ENCODE measurements at places on chromosomes 2 and 18. TPM values are rescaled to one million over a fixed set of nuclear protein-coding genes. Genes with fewer than 3 reads are reported as not detected.

C2orf15 gene
- total RNA-seq = 2.0 TPM

AOX1 gene
- total RNA-seq = not detected

UGT1A4 gene
- total RNA-seq = not detected

PSMD14 gene
- total RNA-seq = 38.6 TPM

KATNAL2 gene
- total RNA-seq = not detected

RAB6C gene
- not detected for total RNA-seq

PLA2R1 gene
- total RNA-seq = not detected

RTP5 gene
- total RNA-seq = 0.44 TPM

ZNF236 gene
- 26.1 TPM for total RNA-seq

HMSD gene
- total RNA-seq = not detected

EPB41L3 gene
- total RNA-seq = 0.52 TPM

HOXD13 gene
- total RNA-seq = not detected

ATP6V1C2 gene
- total RNA-seq = not detected

CCDC74B gene
- not detected for total RNA-seq

LIMS2 gene
- 10.8 TPM for total RNA-seq

TUBA4A gene
- total RNA-seq = 245 TPM

GPR35 gene
- total RNA-seq = 11.0 TPM

COL6A3 gene
- 3.4 TPM for total RNA-seq

ACKR3 gene
- total RNA-seq = 3.0 TPM

SERPINB2 gene
- not detected for total RNA-seq

SP140 gene
- total RNA-seq = 100 TPM

SGO2 gene
- total RNA-seq = 4.2 TPM

ALK gene
- total RNA-seq = not detected

ZNF892 gene
- 2.0 TPM for total RNA-seq

CAPN14 gene
- total RNA-seq = 0.20 TPM

TMEM17 gene
- total RNA-seq = not detected

TCF23 gene
- not detected for total RNA-seq

IL1F10 gene
- not detected for total RNA-seq

RFX8 gene
- 5.5 TPM for total RNA-seq

ABCG8 gene
- not detected for total RNA-seq

SEPTIN10 gene
- total RNA-seq = 5.6 TPM

SLC9A4 gene
- total RNA-seq = not detected

VWA3B gene
- total RNA-seq = not detected

EMILIN2 gene
- total RNA-seq = 4.6 TPM

APOB gene
- total RNA-seq = not detected

FKBP1B gene
- total RNA-seq = 1.1 TPM

ZC3H8 gene
- 16.6 TPM for total RNA-seq

TFCP2L1 gene
- total RNA-seq = 0.05 TPM

DPP10 gene
- total RNA-seq = not detected

C2orf78 gene
- not detected for total RNA-seq

WNT10A gene
- 10.8 TPM for total RNA-seq

TSHZ1 gene
- total RNA-seq = 16.4 TPM

ALPP gene
- not detected for total RNA-seq

ABCG5 gene
- not detected for total RNA-seq

STPG4 gene
- total RNA-seq = 0.32 TPM

MEP1B gene
- total RNA-seq = 0.42 TPM

KLHL14 gene
- total RNA-seq = not detected

SPR gene
- total RNA-seq = not detected

CYP27C1 gene
- not detected for total RNA-seq

All from CD4-positive, CD25-positive, alpha-beta regulatory T cell (primary cell).